ENCODE measurements at places on chromosomes 4 and X.

DNA sequence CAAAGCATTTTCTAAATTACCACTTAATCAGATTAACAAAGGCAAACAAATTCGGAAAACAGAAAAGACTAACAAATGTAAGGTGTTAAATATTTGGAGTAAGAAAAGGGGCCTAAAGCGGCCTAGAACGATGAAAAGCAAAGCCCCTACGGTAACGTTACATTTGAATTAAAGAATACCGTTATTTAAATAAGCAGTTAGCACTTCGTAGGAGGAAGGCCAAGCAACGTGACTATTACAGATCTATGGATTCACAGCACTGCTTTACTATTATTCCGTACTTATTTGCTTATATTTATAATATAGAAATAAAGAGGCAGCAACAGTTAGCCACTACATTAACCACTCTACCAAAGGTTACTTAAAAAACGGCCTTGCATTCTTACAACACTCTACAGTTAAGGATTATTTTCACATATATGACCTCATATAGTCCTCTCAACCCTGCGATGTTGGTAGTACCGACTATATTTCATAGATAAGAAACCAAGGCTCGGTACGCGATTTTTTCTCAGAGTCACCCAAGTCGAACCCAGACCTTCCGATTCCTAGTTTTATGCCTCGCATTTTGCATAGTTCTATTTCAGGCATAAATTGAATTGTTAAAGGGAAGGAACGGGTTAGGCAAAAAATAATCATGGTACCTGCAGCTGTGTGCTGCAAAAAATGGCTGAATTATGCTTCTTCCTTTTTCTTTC, 2.9 kb downstream of the KLHL15 start:
- no peak for DNase-seq
- H3K27me3 ChIP-seq = no peaks in the 10 kb centered on the region
- H3K27ac ChIP-seq = peak overlapping the region; percentile 67
- peak overlapping the region; percentile 85 for H3K4me3 ChIP-seq
- H3K36me3 ChIP-seq = no peaks in the 10 kb centered on the region

- DNase-seq = no peak
- H3K4me3 ChIP-seq = no peak overlapping the region
- peaks cover 26% of the 10 kb centered on the region for H3K4me1 ChIP-seq
- peak overlapping the region; percentile 86 for H3K27ac ChIP-seq
- H3K27me3 ChIP-seq = no peaks in the 10 kb centered on the region
Observed at GRCh38 chr4:77201857-77202256, 44.9 kb downstream of the CCNG2 start.

GRCh38 chrX:48703642-48704481, 7.3 kb downstream of the SUV39H1 start:
- H3K36me3 ChIP-seq = peaks cover 22% of the 10 kb centered on the region
- DNase-seq = peak; percentile 77
- no peak overlapping the region for H3K4me3 ChIP-seq
- peaks cover 16% of the 10 kb centered on the region for H3K4me1 ChIP-seq
- no peaks in the 10 kb centered on the region for H3K27me3 ChIP-seq

DNA sequence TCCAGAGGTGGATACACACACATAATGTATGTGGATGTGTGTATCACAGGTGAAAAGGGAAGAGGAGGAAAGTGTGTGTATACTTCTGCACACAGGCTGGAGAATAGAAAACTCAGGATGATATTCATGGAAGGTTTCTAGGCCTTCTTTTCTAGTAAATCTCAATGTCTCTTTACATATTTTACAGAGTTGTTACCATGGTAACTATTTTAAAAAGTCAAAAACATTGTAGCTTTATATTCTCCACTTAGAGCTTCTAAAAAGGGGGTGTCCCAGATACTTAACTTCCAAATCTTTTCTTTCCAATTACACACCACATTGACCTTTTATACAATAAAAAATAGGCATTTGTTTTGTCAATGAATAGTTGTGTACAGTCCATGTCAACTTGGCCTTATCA, 604.8 kb upstream of the LCORL start:
- H3K4me3 ChIP-seq = no peak overlapping the region
- no peaks in the 10 kb centered on the region for H3K4me1 ChIP-seq
- no peak overlapping the region for H3K27ac ChIP-seq
- H3K36me3 ChIP-seq = no peaks in the 10 kb centered on the region

GRCh38 chrX:155534800-155535199, 76.4 kb upstream of the F8A3 start:
- H3K27me3 ChIP-seq = no peaks in the 10 kb centered on the region
- no peak overlapping the region for H3K4me3 ChIP-seq
- H3K4me1 ChIP-seq = no peaks in the 10 kb centered on the region
- H3K36me3 ChIP-seq = no peaks in the 10 kb centered on the region

DNA sequence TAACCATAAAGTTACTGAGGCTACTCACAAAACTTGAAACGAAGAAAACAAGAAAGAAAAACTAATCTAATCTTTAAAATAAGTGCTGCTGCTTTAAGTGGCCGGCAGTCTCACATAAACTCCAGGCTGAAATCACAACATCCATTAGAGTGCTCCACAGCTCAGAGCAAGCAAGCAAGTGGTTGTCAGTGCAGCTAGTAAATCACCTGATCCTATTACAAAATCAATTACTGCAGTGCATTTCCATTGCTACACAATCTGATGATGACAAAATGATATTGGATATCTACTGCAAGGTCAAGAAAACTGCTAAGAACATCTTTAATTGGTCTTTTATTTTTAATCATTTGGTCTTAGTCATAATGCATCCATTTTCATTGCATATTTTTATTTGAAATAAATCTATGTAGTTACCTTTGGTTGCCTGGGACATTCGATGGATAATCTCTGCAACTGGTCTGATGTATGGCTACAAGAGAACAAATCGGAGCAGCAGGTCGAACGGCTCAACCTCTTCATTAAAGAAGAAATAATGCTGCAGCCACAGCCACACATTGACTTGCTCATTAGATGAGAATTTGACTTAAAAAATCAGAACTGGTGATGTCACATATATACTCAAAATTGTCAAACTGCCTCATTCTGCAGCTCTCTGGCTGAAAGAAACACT, 87.7 kb downstream of the FBXW7 start:
- no peaks in the 10 kb centered on the region for H3K27me3 ChIP-seq
- H3K27ac ChIP-seq = no peak overlapping the region
- no peaks in the 10 kb centered on the region for H3K4me1 ChIP-seq
- H3K4me3 ChIP-seq = no peak overlapping the region

GRCh38 chr4:110799211-110799610, 176.3 kb upstream of the PITX2 start:
- no peak for DNase-seq
- H3K27ac ChIP-seq = no peak overlapping the region
- H3K4me3 ChIP-seq = no peak overlapping the region

GRCh38 chr4:36747277-36748129, 466.1 kb downstream of the DTHD1 start:
- no peak overlapping the region for H3K4me3 ChIP-seq
- no peak overlapping the region for H3K27ac ChIP-seq
- DNase-seq = no peak
- H3K4me1 ChIP-seq = no peaks in the 10 kb centered on the region
- no peaks in the 10 kb centered on the region for H3K27me3 ChIP-seq
- no peaks in the 10 kb centered on the region for H3K36me3 ChIP-seq

DNA sequence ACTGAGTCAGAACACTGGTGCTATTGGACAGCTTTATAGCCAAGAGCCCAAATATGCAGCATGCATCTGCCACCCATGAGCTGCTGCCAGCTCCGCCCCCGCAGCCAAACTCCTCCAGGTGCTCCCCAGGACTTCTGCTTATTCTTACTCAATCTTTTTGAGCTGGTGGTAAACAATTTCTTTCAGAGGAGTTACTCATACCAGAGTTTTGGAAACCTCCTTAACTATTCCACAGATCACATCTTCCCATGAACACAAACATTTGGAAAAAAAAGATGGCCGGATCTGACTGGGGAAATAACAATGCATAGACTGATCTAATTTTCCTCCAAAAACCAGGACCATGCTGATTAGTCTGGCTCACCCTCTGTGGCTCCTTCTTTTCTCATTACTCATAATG, 399.9 kb downstream of the GPM6A start:
- H3K4me3 ChIP-seq = no peak overlapping the region
- H3K27ac ChIP-seq = peak overlapping the region; percentile 73
- no peak for DNase-seq
- H3K27me3 ChIP-seq = no peaks in the 10 kb centered on the region

- H3K27me3 ChIP-seq = no peaks in the 10 kb centered on the region
- no peak overlapping the region for H3K27ac ChIP-seq
- peaks cover 42% of the 10 kb centered on the region for H3K36me3 ChIP-seq
Observed at GRCh38 chr4:26420913-26421312, 69.4 kb downstream of the CCKAR start.

- H3K4me1 ChIP-seq = no peaks in the 10 kb centered on the region
- no peak overlapping the region for H3K4me3 ChIP-seq
- no peak for DNase-seq
- no peak overlapping the region for H3K27ac ChIP-seq
Observed at GRCh38 chrX:95764972-95765451, 919.6 kb upstream of the DIAPH2 start.

- no peaks in the 10 kb centered on the region for H3K27me3 ChIP-seq
- no peak for DNase-seq
- no peaks in the 10 kb centered on the region for H3K4me1 ChIP-seq
- H3K4me3 ChIP-seq = no peak overlapping the region
- no peaks in the 10 kb centered on the region for H3K36me3 ChIP-seq
Observed at GRCh38 chrX:148914783-148915182, 414.4 kb downstream of the AFF2 start.

GRCh38 chr4:78732332-78733104, 43.6 kb upstream of the BMP2K start:
- no peak overlapping the region for H3K27ac ChIP-seq
- no peaks in the 10 kb centered on the region for H3K36me3 ChIP-seq
- DNase-seq = no peak

DNA sequence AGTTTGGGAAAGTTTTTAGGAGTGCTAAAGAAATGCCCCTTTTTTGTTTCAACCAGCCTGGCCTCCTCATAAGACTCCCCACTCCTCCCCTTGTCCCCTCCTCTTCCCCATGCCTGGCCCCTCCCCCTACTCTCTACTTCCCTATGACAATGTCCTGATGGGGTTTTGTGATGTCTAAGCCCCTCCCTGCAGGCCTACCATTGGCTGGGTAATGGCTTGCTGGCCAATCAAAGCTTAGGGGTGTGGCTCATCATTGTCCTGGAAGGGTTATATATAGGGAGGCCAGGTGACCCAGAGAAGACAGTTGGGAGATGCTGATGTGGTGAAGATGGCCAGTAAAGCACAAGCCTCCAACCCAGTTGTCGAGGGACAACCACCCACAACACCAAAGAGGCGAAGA, 48.2 kb upstream of the PASD1 start:
- DNase-seq = no peak
- H3K27ac ChIP-seq = no peak overlapping the region
- H3K4me3 ChIP-seq = no peak overlapping the region
- H3K36me3 ChIP-seq = no peaks in the 10 kb centered on the region
- H3K27me3 ChIP-seq = no peaks in the 10 kb centered on the region
- H3K4me1 ChIP-seq = no peaks in the 10 kb centered on the region

DNA sequence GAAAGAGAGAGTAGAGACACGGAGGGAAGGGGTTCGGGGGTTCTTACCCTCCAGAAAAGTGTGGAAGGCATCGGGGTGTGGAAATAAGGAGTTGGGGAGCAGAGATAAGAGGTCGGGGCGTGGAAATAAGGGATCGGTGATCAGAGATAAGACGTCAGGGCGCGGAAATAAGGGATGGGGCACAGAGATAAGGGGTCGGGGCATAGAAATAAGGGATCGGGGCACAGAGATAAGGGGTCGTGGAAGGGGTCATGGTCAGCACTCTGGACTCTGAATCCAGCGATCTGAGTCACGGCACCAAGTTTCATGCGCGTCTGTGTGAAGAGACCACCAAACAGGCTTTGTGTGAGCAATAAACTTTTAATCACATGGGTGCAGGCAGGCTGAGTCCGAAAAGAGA, 119.1 kb downstream of the PCDH10 start:
- H3K27ac ChIP-seq = no peak overlapping the region
- H3K4me1 ChIP-seq = no peaks in the 10 kb centered on the region

GRCh38 chr4:575281-576141, 584 bp downstream of the TMEM271 start:
- DNase-seq = no peak
- H3K4me1 ChIP-seq = no peaks in the 10 kb centered on the region
- no peaks in the 10 kb centered on the region for H3K36me3 ChIP-seq
- no peak overlapping the region for H3K4me3 ChIP-seq

DNA sequence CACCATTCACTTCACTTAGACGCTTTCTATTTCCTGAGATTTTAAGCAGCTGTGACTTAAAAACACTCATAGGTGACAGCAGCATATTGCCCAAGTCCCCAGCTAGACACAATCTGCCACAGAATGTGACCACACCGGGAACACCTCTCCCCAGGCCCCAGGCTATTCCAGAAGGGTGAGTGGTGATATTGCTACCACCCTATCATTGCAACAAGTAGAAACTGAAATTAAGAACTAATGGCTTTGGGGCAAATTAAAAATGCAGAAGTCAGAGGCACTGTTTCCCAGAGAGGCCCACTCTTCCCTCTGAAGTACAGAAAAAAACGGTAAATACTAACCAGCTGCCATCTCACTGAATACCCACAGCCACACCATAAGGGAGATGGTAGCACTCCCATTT, 35.0 kb downstream of the QDPR start:
- no peak for DNase-seq
- no peaks in the 10 kb centered on the region for H3K36me3 ChIP-seq
- no peak overlapping the region for H3K27ac ChIP-seq
- no peaks in the 10 kb centered on the region for H3K4me1 ChIP-seq

GRCh38 chrX:68503836-68504636, 5.2 kb downstream of the YIPF6 start:
- peaks cover 6% of the 10 kb centered on the region for H3K36me3 ChIP-seq
- no peak overlapping the region for H3K4me3 ChIP-seq
- H3K4me1 ChIP-seq = peaks cover 12% of the 10 kb centered on the region
- H3K27ac ChIP-seq = peak overlapping the region; percentile 30
- H3K27me3 ChIP-seq = no peaks in the 10 kb centered on the region

- H3K4me1 ChIP-seq = no peaks in the 10 kb centered on the region
- H3K4me3 ChIP-seq = no peak overlapping the region
- no peak for DNase-seq
Observed at GRCh38 chr4:151908734-151909497, 148.1 kb upstream of the GATB start.

GRCh38 chrX:15055146-15055930, 182.1 kb downstream of the MOSPD2 start:
- H3K36me3 ChIP-seq = no peaks in the 10 kb centered on the region
- DNase-seq = no peak
- H3K4me1 ChIP-seq = no peaks in the 10 kb centered on the region
- no peak overlapping the region for H3K4me3 ChIP-seq
- H3K27ac ChIP-seq = peak overlapping the region; percentile 6
- H3K27me3 ChIP-seq = no peaks in the 10 kb centered on the region

- H3K36me3 ChIP-seq = no peaks in the 10 kb centered on the region
- peaks cover 11% of the 10 kb centered on the region for H3K4me1 ChIP-seq
- no peak overlapping the region for H3K27ac ChIP-seq
- DNase-seq = no peak
- no peak overlapping the region for H3K4me3 ChIP-seq
Observed at GRCh38 chr4:24806206-24806990, 11.0 kb downstream of the SOD3 start.

GRCh38 chrX:106481341-106481740, 130.4 kb upstream of the RADX start:
- no peak for DNase-seq
- H3K27ac ChIP-seq = no peak overlapping the region
- no peaks in the 10 kb centered on the region for H3K4me1 ChIP-seq
- H3K4me3 ChIP-seq = no peak overlapping the region
- H3K27me3 ChIP-seq = no peaks in the 10 kb centered on the region
- H3K36me3 ChIP-seq = no peaks in the 10 kb centered on the region

All from RWPE2 (cell line).